ENCODE measurements at places on chromosomes 16 and 17. TPM values are rescaled to one million over a fixed set of nuclear protein-coding genes. Genes with fewer than 3 reads are reported as not detected.

PDPK1 gene
- total RNA-seq, result 40.8 TPM

ASGR1 gene
- 14.0 TPM for total RNA-seq

GRCh38 chr17:82424001-82424862, 5.8 kb upstream of the OGFOD3 start:
- DNase-seq, result no peak

GRCh38 chr16:86381491-86381890, 128.8 kb upstream of the FOXF1 start:
- DNase-seq, result no peak

TOP2A gene
- 149 TPM for total RNA-seq

SLC5A11 gene
- total RNA-seq, result not detected

DNA sequence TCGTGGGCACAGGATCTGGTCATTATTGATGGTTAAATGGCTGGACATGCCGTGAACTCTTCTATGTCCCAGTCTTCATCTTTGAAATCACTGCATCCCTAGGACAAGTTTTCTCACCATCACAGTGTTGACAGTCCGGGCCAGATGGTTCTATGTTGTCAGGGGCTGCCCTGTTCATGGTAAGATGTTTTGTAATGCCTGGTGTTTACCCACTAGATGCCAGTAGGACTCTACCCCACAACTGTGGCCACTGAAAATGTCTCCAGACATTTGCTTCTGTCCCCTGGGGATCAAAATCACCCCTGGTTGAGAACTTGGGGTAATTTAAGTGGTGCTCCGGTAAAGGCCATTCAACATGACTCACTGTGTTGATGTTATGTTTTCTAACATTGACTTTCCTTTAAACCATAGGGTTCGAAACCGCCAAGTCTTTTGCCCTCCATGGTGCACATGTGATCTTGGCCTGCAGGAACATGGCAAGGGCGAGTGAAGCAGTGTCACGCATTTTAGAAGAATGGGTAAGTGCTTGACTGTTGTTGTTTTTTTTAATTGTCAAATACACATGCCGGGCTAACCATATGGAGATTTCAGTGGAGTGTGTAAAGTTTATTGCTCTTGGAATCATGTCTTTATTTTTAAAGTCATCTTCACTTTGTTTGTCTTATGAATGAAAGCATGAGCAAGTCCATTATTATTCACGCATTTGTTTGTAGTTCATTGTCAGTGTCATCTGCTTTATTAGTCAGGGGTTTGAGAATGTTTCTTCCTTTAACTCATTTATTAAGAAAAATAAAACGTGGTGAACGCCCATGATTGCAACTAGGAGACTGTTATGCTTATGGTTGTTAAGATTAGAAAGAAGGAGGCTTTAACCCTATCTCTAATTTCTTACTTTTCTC, 64.6 kb downstream of the WWOX start:
- no peak for DNase-seq

GRCh38 chr17:68248199-68248825, 469 bp downstream of the AMZ2 start:
- DNase-seq, result no peak

TPSG1 gene
- not detected for total RNA-seq

DNA sequence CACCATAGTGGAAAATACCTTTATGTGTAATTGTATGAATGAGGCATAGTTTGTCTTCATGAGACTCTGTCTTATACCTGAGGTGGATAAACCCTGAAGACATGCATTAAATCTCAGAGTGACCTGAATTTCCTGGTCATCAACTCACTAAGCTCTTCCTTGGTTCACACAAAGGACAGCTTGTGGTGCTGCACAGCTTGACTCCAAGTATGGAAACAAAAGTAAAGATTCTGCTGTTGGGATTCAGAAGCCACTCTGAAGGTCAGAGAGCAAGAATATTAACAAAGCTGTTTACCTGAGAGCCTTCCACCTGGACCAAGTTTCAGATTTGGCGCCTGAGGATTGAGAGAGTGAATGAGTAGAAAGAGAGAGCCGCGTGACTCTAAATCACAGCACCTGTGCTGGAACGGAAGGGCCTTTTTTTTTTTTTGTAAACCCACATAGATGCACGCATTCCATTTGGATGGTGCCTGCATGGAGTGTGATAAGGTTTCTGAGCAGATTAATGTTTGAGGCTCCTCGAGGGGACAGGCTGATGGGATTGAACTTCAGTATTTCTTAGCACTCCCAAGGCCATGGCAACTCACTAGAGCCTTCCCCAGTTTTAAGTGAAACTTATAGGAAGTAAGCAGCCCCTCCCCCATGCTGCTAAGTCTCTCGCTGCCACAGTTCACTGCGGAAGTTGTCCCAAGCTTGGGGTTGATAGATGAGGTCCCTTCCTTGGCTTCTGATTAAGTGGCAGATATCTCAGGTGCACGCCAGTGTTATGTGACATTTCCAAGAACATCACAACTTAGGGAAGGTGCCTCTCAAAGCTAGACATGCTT, 28.7 kb downstream of the CALB2 start:
- no peak for DNase-seq
